ENCODE measurements at places on chromosomes 7 and 10.

DNA sequence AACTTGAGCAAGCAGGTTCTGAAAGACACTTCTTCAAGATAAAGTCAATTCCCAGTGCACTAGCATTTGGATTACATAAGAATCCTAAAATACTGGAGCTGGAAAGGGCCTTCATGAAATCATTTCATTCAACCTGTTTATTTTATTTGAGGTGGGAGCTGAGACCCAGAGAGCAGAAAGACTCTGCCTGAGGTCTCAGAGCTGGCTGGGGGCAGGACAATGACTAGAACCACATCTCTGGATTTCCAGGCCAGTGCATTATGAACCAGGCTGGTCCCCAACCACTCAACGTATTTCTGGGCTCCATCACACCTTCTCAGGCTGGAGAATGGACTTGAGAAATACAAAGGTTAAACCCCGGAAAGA lies 8.4 kb downstream of the ANXA11 start:
- no peak for ATAC-seq

DNA sequence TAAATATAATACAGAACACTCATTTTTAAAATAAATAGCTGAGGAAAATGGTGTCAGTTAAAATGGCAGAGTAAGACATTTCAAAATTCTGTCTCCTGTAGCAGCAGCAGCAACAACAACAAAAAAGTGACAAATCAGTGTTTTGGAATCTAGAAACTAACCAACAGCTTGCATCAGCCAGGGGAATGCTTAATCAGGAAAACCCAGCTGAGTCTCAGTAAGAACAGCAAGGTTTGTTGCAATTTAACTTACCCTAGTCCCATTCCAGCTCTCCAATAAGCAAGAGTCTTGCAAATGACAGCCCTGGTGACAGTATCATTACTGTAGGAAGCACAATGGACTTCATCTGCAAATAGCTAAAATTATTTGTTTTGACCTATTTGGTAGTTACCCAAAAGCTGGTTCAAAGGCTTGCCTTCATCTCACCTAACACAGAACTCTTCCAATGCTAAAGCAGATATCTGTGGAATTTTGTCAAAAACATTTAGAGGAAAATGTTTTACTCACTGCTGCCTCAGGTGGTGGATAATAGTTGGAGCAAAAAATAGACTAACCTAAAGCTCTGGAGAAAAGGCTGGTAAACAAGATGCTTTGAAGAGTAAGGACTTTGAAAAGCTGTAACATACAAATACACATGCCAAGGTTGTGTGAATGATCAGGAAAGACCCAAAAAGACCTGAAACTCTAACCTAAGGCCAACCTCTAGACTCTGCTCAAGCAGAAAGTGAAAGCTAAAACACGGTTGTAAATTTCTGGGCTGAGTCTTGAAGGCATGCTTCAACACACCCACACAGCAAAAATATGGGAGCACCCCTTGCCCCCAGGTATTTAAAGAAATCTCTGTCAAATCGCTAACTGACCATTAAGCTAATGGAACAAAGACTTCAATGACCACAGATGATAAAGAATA lies 9.9 kb upstream of the ARHGAP22 start:
- no peak for ATAC-seq

- peak; percentile 39 for ATAC-seq
These were observed 59.1 kb downstream of the STK32C start for GRCh38 chr10:132248455-132249225.

DNA sequence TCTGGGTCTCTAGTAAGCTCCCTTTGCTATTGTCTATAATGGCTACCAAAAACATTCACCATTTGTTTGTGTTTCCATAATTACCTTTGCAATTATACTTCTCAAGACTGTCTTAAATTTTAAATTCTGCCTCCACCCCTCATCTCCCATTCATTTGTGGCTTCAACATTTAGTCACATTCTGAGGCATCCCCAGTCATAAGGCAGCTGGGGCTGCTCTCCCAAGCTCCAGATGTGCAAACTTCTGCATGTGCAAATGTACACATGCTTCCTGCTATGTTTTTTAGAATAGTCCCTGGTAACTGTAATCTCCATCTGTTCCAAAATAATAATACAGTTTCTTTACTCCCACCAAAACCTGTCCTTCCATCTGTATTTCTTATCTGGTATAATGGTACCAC lies 97.3 kb downstream of the CDK6 start:
- ATAC-seq = no peak

DNA sequence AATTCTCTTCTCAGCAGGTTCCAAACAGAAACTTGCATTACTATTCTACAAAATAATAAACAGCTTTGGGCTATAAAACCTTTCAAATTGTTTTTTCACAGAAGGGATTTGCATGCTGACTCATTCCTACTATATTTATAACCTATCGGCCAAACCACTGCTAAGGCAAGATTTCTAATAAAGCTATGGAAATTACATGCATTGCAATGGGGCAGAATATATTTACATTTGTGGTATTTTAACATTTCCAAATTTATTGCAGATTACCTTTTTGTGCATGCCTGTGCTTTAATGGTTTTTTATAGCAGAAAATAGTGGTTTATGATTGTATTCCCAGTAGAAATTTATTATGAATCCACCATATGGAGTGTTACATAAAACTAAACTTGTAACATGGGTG lies 69.0 kb upstream of the NPVF start:
- no peak for ATAC-seq

DNA sequence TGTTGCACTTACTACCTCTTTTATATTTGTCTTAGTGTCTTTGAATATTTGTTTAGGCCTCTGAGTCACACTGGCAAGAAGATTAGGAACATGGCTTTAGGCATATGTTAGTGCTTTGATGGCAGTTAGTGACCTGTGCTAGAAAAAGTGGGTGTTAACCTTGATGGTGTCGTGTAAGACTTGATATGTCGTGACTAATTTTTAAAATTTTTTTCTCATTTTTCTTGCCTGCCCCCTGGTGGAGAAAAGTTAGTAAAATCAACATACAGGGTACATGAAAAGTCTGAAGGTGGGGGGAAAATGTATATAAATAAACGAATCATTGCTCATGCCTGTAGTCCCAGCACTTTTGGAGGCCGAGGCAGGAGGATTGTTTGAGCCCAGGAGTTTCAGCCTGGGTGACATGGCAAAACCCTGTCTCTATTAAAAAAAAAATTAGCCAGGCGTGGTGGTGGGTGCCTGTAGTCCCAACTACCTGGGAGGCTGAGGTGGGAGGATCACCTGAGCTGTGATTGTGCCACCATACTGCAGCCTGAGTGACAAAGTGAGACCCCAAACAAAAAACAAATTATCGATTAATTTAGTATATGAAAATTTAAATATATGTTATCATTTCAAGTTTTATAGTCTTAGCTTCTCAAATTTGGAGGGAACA lies 44.6 kb downstream of the TAX1BP1 start:
- ATAC-seq = peak; percentile 65

Measured in activated CD4-positive, CD25-positive, alpha-beta regulatory T cell treated with anti-CD3 and anti-CD28 coated beads, Interleukin-2, amount 50 U/mL, for 24 hours (primary cell).